Activated CD4-positive, alpha-beta T cell treated with anti-CD3 and anti-CD28 coated beads, Interleukin-2, amount 10 ng/mL, durations not matched to agents 7 days and 5 days (primary cell): ENCODE measurements at places on chromosomes 2 and 18. TPM values are rescaled to one million over a fixed set of nuclear protein-coding genes. Genes with fewer than 3 reads are reported as not detected.

Gene YES1
- 10.1 TPM for total RNA-seq

Gene HADHA
- 124 TPM for total RNA-seq

Gene PLGLB2
- total RNA-seq: 2.7 TPM

Gene FLACC1
- 4.4 TPM for total RNA-seq

DNA sequence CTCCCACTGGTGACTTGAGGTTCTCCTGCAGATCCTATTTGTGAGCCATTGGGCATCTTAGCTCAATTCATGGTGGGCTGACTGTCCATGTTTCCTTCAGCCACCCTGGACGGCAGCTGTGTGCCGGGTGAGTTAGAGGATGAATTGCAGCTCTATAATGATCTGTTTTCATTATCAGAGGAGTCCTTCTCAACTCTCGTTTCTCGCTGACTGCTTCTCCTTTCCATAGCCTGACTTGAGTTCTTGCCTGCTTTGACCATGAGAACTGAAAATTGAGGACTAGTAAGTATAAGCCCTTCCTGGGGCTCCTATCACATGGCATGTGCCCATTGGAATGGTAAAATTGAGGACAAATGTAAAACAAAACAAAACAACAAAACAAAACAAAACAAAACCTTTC, 121.8 kb downstream of the CDC42EP3 start:
- no peaks in the 10 kb centered on the region for H3K27me3 ChIP-seq
- DNase-seq: no peak
- peaks cover 4% of the 10 kb centered on the region for H3K36me3 ChIP-seq
- no peak overlapping the region for H3K27ac ChIP-seq
- peaks cover 15% of the 10 kb centered on the region for H3K4me1 ChIP-seq
- H3K4me3 ChIP-seq: no peak overlapping the region

DNA sequence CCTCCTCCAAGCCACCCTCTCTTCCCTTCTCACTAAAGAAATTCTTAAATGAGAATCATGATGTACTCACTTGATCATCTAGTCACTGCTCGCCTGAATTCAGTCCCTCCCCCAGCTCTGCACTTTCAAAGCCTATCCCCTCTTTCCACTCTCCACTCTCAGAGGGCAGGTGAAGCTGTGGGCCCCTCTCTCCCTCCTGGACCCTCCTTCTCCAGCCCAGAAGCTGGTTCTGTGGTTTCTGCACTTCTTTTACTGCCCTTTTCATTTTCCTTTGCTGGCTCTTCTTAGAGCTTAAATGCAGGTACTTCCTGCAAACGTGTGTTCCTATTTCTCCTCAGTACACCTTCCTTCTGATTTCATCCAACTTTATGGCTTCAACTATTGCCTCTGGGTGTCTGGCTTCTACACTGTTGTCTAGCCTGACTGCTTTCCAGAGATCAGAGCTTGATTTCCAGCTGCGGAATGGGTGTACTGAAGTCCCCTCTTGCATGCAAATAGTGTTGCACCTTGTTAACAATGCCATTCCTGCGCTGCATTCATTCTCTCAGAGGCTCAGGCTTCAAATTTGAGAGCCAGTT, 15.3 kb upstream of the TXNDC2 start:
- H3K27me3 ChIP-seq: no peaks in the 10 kb centered on the region
- DNase-seq: no peak
- H3K4me1 ChIP-seq: peaks cover 4% of the 10 kb centered on the region

- no peak overlapping the region for H3K4me3 ChIP-seq
- H3K27me3 ChIP-seq: peaks cover 16% of the 10 kb centered on the region
- no peaks in the 10 kb centered on the region for H3K36me3 ChIP-seq
- DNase-seq: no peak
Measured at GRCh38 chr18:54947091-54947490, 12.2 kb downstream of the CCDC68 start.

GRCh38 chr2:48227617-48228344, 302.2 kb upstream of the STON1 start:
- no peaks in the 10 kb centered on the region for H3K36me3 ChIP-seq
- H3K27me3 ChIP-seq: peaks cover 5% of the 10 kb centered on the region
- no peak overlapping the region for H3K27ac ChIP-seq
- no peak for DNase-seq

DNA sequence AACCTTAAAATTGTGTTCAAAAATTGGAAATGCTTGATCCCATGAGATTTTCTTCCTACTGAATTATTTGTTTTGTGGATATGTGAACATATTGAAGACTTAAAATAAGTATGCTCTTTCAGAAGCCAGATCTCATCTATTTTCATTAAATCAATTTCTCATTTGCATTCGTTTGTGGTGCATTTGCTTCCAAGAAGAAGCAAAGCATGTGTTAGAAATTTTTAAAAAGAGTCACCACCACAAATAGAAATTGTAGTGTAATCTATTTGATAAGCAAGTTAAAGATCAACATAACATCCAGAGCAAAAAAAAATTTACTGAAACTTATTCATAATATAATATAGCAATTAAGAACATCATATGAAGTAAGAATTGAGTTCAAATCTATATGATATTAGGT, 300.9 kb upstream of the SYT4 start:
- no peaks in the 10 kb centered on the region for H3K36me3 ChIP-seq
- no peaks in the 10 kb centered on the region for H3K27me3 ChIP-seq

DNA sequence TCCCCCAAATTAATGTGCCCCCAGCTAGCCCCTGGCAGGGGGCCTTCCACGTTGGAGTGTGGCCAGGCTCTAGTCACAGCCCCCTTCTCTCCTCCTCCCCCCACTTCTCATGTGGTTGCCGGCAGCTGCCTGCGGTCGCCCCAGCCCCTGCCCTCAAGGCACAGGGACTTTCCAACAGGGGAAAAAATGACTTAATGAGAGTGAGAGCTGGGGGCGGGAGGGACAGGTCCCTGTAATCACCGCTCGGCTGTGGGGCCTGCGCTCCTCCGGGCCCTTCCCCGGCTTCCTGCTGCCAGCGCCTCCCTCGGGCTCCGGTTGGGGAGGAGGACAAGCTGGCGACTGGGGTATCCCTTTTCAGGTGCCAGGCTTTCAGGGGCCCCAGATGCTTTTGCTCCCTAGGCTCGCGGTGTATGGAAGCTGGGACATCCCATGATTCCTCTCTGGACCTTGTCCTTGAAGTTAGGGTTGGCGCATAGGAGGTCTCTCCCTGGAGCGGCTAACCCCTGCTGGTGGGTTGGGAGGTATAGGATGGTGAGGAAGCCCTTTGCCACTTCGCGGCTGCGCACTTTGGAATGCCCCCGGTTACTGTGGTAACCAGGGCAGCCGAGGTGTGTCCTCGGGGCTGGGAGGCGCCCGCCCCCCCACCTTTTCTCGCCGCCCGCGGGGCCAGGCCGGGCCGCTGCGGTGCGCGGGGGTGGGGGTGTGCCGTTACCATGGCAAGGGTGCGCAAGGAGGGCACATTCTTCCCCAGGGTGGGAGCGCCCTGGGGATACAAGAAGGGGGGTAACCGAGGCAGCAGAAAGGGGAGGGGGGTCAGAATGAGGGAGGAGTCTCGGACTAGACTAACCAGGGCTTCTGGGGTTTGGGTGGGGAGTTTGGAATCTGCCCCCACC, 16.1 kb downstream of the WNT10A start:
- H3K36me3 ChIP-seq: no peaks in the 10 kb centered on the region
- peak overlapping the region; percentile 58 for H3K27ac ChIP-seq
- peaks cover 53% of the 10 kb centered on the region for H3K4me1 ChIP-seq
- peak; percentile 80 for DNase-seq
- peak overlapping the region; percentile 24 for H3K4me3 ChIP-seq

DNA sequence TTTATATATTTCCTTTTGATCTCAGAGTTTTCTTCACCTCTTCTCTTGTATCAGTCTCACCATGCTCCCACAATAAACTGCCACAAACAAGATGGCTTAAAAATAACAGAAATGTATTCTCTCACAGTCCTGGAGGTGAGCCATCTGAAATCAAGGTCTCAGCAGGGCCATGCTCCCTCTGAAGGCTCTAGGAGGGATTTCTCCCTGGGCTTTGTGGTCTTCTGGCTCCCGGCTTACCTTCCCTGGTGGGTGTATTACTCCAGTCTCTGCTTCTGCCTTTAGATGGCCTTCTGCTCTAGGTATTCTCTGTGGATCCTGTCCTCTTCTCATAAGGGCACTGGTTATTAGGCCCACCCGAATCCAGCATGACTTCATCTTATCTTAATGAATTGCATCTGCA, 994.7 kb upstream of the POU3F3 start:
- no peak overlapping the region for H3K4me3 ChIP-seq
- no peak overlapping the region for H3K27ac ChIP-seq
- no peaks in the 10 kb centered on the region for H3K4me1 ChIP-seq
- no peaks in the 10 kb centered on the region for H3K27me3 ChIP-seq
- no peaks in the 10 kb centered on the region for H3K36me3 ChIP-seq
- no peak for DNase-seq

GRCh38 chr2:9558948-9559381, 3.3 kb upstream of the ADAM17 start:
- H3K27ac ChIP-seq: peak overlapping the region; percentile 37
- peaks cover 34% of the 10 kb centered on the region for H3K4me1 ChIP-seq
- H3K36me3 ChIP-seq: peaks cover 15% of the 10 kb centered on the region
- H3K27me3 ChIP-seq: no peaks in the 10 kb centered on the region
- no peak for DNase-seq

DNA sequence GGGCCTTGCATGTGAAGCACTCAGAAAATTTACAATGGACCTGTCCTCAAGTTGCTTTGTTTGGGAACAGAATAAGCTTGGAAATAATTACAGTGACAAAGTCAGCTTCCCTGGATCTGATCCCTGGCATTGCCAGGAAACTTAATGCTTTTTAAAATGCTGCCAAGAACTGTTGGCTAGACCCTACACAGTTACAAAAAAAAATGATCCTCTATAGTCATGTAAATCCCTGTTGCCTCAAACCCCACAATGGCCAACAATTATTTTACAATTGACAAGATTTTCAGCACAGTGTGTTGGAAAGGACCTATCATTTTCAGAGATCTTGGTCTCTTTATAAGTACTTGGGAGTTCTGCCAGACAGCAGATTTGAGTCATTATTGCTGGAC, 470.4 kb upstream of the ACVR2A start:
- H3K27me3 ChIP-seq: peaks cover 14% of the 10 kb centered on the region
- H3K4me3 ChIP-seq: no peak overlapping the region
- H3K27ac ChIP-seq: no peak overlapping the region
- H3K4me1 ChIP-seq: peaks cover 4% of the 10 kb centered on the region
- DNase-seq: no peak

DNA sequence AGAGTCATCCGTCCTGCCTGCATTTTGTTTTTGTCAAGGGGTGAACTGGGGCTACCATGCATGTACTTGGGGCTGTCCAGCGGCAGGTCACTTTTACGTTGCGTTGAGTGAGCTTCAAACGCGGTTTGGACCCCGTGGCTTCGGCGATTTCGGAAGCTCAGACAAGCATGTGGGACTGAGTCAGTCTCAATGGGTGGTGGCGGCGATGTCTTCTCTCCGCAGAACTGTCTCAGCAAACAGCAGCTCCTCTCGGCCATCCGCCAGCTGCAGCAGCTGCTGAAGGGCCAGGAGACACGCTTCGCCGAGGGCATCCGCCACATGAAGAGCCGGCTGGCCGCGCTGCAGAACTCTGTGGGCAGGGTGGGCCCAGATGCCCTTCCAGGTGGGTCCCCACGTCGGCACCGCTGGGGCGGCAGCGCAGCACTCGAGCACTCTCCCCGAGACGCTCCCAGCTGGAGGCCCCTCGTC, 21.3 kb downstream of the FBLN7 start:
- H3K36me3 ChIP-seq: no peaks in the 10 kb centered on the region
- H3K4me1 ChIP-seq: peaks cover 34% of the 10 kb centered on the region
- DNase-seq: no peak
- no peak overlapping the region for H3K4me3 ChIP-seq
- H3K27ac ChIP-seq: no peak overlapping the region
